ENCODE measurements at places on chromosomes 2 and 18.

DNA sequence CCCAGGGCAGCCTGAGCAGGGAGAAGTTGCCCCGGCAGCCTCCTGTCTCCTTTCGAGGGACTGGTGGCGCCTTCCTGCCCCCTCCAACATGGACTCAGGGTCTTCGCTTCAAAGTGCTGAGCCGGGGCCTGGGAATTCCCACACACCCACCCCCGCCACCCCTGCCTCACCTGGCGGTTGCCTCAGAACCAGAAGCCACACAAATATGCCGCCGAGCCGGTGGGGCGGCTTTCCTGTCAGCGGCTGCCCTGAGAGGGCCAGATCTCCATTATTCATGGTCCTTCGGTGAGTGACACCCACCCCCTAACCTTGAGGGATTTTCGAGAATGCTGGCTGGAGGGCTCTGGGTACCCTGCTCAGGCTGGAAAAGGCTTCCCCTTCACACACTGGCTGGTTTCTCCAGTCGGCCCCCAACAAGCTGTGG is 71.7 kb downstream of the SMAD7 start:
- DNase-seq: no peak

DNA sequence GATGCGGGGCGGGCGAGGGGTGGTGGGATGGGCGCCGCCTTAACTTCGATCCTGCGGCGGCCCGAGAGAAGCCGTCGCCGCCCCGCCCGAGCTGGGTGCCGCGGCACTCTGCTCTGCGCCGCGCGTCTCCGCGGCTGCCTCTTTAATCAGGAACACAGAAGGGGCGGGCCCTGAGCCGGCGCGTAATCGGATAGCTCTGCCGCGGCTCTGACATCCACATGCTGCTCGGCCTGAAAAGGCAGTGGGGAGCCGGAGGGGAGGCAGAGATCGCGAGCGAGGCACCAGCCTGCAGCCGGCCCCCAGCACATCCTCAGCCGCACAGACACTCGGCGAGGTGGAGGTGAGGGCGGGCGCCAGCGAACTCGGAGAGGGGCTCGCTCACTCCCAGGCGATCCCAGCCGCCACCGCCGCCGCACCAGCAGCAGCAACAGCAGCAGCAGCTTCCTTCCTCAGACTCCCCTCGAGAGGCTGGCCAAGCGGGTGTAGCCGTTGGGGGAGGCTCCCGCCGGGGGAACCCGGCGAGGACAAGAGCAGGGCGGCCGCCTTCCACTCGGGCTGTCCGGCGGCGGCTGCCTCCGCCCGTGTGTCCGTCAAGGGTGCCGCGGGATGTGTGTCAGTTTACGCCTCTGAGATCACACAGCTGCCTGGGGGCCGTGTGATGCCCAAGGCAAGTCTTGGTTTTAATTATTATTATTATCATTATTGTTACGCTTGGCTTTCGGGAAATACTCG is at the start of gene NRP2:
NRP2 (plus strand) TSS at position 263 of the 732 bp plus-strand sequence. CDS start 790 bp downstream, outside the sequence.
- DNase-seq: peak; percentile 89

DNA sequence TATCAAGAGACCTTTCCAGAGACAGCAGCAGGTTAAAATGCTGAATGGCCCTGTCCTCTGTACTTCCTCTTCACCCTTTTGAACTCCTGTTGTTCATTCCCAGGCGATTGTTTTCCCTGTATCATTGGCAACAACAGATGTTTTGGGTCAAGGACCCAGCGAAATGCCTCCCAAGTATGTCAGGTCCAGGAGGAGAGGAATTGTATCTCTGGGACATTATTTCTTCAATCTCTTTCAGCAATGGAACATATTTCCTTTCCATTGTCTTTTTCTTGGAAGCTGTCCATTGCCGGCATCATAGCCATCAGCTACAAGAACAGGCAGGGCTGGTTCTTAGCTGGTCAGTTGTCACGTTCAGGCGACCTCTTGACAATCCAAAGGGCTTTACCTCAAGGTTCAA is 76.2 kb downstream of the NRP2 start:
- no peak for DNase-seq

DNA sequence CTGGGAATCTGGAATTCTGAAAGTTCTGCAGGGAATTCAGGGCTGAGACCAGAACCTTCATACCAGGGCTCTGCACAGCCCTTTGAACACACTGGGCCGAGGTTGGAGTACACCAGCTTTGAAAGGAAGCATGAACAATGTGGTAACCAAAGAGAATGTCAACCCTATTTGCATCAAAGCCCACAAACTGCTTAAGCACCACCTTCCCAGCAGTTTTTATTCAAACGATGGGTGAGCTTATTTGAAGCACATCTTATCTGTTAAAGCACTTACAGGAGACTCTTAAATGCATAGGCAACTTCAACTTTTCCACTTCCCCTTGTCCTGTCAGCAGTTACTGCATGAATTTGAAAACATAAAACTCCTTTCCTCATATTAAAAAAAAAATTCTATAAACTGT is 96.6 kb downstream of the TXNL1 start:
- DNase-seq: no peak

- peak; percentile 6 for DNase-seq
Measured at GRCh38 chr18:25399554-25399953, 47.6 kb upstream of the ZNF521 start.

DNA sequence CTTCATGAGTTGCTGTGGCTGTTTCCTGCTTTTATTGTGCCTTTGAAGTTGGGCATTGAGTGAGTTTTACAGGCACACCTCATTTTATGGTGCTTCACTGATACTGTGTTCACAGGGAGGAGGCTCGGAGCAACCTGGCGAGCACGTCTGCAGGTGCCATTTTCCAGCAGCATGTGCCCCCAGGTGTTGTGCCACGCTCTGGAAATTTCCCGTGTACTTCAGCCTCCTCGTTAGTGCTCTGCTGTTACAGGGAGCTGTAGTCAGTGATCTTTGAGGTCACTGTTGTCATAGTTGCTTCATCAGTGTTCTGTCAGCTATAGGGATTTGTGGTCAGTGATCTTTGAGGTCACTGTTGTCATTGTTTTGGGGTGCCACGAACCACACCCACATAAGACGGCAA is 20.1 kb downstream of the CTDP1 start:
- DNase-seq: no peak

GRCh38 chr2:130186391-130186790 is 4.3 kb downstream of the MZT2B start:
- no peak for DNase-seq

- DNase-seq: no peak
Measured at GRCh38 chr2:137261881-137262585, 496.7 kb downstream of the THSD7B start.

DNA sequence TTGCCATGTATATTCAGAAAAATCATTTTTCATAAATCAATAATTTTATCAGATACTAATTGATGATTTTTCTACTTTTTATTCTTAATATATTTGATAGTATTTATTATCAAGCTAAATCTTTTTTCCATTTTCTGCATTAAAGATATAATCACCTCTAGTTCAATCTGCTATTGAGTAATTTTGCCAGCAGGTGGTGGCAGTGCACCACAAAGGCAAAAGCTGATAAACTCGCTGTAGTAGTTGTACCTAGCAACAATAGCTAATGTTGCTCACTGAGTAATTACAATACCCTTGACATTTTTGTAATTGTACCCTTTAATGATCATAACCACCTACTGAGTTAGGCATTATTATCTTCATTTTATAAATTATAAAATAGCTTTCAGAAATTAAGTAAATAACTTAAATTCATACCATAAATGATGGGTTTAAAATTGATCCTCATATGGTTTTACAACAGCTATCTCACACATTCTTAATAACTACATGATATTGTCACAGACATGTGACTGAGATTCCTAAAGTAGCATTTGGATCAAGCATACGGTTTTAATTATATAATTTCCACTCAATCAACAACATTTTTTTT is 52.0 kb upstream of the CALCRL start:
- DNase-seq: peak; percentile 76

- DNase-seq: no peak
Measured at GRCh38 chr2:231600619-231601355, 8.1 kb downstream of the TEX44 start.

GRCh38 chr18:23302851-23303527 is 150.1 kb upstream of the RIOK3 start:
- peak; percentile 12 for DNase-seq

DNA sequence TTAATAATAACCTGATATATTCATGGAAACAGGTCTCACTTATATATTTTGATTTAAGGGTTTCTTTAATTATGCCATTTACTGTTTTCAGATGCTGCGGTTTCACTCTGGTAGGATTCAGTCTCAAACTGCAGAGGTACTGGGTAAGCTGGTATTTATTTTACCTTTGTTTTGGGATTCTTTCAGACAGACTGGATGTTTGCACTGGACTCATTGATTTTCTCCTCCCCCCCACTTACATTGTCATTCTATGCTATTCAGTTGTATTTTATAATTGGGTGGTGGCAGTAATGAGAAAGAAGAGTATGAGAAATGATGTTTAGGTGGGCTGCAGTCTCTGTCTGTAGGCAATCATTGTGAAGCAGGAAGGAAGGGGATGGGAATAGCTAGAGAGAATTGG is 155.6 kb downstream of the AQP4 start:
- no peak for DNase-seq

DNA sequence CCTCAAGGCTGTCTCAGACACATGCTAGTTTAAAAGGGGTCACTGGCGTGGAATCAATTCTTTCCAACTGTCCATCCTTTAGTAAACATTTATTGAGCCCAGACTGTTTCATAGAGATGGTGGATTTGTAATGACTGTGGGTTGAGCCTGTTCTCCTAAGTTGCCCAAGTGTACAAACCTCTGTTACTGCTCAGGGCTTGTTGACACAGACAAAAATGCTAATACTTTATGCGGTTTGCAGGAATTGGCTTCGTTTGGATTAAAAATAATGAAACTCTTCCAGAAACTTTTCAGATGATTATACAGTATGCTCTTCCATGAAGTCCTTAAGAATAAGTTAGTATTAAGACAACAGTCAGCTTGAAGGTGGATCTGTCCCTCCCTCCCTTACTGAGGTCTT is 83.6 kb upstream of the MGAT5 start:
- DNase-seq: no peak

DNA sequence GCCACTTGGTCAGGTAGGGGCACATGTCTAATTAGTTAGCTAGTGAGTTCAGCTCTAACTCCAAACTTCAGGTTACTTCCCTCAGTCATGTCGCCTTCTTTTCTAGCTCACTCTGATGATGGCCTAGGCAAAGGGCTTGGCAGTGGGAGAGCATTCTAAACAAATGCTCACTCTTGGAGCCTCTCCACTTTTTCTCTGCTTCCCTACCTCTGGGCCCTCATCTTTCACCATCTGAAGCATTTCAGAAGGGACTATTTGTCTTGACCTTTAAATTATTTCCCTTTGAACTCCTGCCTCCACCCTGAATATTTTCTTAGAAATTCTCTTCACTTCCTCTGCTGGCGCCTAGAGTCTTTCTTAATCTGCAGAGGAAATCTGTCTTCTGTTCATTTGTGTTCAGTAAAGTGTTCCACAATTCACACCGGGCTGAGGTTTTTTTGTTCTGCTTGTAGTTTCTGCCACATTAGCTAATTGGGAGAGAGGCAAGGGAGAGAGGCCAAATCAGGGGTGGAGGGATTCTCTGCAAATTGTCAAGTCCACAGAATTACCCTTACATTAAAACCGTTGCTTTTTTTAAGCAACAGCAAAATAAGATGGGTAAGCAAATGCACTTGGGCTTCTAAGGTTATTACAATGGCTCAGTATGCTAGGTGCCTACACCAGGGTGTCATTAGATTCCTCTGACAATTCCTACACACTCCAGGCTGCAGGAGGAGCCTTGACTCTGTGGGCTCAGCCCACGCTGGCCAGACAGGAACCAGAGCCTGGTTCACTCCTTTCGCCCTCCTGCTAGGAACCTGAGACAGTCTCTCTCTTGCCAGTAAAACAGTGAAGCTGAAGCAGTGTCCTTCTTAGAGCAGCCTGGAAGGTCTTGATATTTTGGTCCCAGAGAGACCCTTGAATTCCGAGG is 5.5 kb downstream of the MSGN1 start:
- peak; percentile 10 for DNase-seq

DNA sequence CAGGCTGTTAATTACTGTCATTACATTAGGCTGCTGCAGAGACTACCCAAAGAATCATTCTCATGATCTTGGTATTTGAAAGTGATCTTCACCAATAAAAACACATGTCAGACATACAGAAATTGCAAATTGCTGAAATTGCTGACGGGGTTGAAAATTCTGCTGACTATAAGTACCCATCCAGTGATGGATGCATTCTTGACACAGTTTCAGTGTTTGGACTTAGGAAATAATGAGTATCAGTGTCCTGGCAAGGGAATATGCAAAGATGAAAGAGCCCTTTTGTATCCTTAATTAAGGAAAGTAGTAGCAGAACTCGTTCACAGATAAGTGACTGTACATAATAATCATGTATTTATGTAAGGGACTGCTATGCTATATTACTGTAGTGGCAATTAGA is 221.1 kb upstream of the ATP5MC3 start:
- DNase-seq: no peak

DNA sequence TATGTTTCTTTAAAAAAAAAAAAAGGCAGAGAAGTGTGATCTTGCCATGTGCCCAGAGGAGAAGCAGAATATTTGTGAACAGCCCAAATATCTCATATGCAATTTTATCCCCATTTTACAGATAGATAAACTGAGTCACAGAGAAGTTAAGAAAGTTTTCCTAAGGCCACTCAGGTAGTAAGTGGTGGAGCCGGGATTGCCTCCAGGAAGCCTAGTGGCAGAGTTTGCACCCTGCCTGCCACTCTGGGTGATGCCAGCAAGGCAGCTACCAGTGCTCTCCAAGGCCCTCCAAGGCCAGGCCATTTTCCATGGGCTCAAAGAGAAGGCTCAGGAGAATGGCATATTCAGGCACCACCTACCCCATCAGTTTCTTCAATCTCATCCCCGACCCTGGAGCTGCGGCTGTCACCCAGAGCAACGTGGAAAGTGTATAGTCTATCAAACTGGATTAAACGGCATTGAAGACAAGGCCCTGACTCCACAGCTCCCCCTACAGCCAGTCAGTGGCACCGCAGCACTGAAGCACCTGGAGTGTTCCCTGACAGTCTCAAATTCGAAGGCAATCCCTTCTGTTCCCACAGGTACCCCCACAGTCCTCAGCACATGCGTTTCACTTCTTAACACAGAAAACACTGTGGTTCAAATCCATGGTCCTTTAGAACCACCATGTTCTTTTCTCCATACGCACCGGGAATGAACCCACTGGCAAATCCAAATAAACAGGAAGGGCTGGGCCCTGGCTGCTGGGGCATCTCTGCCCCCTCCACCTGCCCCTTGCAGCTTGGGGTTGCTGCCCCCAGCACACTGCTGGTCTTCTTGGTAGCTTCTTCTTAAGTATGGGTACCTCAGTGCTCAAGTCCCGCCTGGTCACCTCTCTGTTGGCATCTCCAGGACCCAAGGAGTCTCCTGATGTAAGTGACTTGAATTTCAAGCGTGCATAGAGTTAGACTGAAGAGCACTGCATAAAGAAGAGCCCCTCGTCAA is 175.3 kb downstream of the INHBB start:
- peak; percentile 5 for DNase-seq
